ENCODE measurements at places on chromosomes 2 and 18.

GRCh38 chr18:35782926-35783325 is 189.6 kb upstream of the RMP24 start:
- no peak for DNase-seq

DNA sequence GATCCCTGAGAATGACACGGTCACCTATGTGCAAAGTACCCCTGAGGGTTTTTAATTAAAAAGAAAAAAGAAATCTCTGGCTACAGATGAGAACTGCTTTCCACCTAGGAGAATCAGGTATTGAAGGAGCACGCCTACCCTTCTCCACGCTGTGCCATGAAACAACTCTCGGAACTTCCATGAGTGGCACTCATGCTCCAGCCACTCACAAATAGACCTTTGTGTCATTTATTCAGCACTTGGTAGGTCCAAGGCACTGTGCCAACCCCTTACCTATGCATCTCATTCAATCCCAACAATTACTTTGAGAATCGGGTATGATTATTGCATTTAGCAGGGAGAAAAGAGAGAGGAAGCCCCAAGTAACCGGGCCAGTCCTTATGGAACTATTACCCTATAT is 44.9 kb upstream of the TTC39C start:
- no peak for DNase-seq

- no peak for DNase-seq
These were observed 17.3 kb upstream of the GTF2A1L start for GRCh38 chr2:48600204-48600813.

DNA sequence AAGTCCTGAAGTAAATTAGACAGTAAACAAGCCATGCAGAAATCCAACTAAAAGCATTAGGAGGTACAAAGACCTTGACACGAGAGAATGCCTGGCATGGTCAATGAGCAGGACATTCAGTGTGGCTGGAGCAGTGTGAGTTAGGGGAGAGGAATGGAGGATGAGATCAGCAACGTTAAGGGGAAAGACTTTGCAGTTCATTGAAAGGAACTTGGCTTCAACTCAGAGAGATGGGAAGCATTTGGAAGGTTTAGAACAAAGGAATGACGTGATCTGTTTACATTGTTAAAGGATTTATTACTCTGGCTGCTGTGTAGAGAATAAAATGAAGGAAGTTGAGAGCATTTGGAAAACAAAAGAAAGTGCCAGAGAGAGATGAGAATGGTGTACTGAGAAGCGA is 621.3 kb downstream of the XIRP2 start:
- no peak for DNase-seq

DNA sequence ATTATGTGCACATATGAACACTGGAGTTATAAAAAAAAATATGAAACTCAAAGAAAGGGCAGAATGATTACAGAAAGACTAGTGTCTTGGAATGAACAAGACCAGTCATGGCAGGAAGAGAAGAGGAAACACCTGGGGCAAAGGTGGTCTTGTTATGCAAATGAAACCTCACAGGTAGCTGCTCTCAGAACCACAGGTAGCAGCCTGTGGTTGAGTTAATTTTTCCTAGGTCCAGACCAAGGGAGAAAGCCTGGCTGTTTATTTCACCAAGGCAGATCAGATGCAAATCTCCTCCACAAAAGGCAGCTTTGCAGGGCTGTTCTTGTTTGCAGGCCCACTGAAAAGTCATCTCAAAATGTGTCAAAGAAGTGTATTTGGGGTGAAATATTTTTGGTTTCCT is 785.8 kb downstream of the RNF144A start:
- DNase-seq: no peak

GRCh38 chr18:45164551-45164950 is 450.7 kb upstream of the SLC14A2 start:
- no peak for DNase-seq

- DNase-seq: no peak
These were observed 31.9 kb downstream of the PPP4R3B start for GRCh38 chr2:55585451-55586080.

GRCh38 chr2:144833075-144833637 is 313.2 kb upstream of the ZEB2 start:
- no peak for DNase-seq

DNA sequence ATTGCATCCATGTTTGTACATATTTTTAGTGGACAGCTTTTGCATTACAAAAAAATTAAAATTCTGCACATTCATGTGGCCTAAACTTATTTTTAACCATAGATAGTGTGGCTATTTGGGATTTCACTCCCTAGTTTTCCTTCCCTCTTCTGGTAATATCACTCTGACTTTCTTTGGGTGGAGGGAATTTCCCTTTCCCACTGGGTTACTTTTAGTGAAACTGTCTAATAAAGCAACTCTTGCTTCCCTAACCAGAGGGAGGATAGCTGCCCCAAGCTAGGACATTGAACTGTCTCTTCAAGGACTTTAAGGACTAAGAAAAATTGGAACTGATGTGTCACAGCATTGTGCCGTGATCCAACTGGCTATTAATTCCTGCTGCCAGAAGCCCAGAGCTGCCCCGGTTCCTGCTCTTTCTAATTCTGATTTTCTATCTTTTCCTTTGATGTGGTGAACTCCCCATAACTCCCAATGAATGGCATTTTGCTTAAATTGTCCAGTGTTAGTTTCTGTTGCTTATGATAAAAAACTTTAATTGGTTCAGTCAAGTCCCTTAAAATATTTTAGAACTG is 20.0 kb upstream of the EFR3B start:
- no peak for DNase-seq

DNA sequence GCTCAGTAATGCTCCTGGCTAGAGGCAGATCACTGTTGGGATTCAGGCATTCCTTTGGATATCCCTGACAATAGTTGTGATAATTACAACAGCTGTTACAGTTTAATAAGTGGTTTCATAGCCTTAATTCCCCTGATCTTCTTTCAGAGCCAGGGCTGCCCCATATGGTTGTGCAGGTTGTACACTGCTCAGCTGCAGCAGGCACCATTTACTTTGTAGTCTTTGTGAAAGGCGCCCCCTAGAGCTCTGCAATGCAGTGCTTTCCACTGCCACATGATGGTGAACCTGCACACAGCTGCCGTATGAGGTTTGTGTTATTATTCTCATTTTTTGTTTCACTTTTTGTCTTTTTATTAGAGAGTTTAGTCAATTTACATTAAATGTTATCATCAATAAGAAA is 239.1 kb downstream of the KCNS3 start:
- no peak for DNase-seq

DNA sequence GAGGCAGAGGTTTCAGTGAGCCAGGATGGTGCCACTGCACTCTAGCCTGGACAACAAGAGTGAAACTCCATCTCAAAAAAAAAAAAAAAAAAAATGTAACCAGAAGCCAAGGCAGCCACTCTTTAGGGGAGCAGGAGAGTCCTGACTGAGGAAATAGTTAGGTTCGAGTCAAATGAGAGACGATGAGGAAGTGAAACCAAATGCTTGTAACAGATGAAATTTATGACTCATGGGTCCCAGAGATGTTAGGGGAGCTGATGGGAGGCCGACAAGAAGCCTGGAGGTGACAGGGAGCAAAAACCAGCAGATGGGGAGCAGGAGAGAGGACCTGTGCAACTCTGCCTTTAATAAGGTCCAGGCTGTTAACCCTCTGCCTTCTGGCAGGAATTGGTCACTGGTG is 756.1 kb upstream of the DDX18 start:
- DNase-seq: no peak

- no peak for DNase-seq
These were observed 283.6 kb downstream of the RBM43 start for GRCh38 chr2:150978053-150978452.

DNA sequence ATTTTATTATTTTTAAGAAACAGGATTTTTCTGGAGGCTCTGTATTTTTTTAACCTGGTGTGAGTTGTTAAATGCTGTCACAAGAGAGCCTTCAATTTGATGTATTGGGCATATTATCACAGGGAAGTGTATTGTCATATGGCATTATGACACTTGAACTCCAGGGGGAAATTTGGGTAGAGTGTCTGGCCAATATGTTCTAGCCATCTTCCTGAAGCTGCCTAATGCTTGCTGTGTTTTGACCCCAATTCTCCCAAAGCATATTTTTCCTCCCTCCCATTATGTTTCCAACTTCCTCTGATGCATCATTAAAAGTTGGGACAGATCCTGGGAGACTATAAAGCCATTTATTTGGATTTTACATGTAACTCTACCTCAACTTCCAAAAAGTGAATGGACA is 214.1 kb upstream of the SESTD1 start:
- no peak for DNase-seq

DNA sequence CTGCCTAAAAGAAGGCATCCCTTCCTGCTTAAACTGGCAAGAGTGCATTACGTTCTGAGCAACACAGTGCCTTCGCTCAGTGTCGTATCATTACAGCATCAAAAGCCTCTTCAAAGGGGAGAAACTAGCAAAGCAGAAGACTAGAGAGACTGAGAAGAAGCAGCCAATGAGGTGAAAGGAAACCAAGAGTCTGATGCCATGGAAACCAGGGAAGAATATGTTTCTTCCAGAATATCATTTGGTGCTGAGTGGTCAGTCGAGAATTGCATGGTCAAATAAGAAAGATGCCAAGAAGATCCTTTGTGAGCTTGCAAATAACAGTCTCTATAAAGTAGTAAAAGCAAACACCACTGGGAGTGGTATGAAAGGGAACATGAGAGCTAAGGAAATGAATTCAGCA is 312.1 kb upstream of the CHST9 start:
- DNase-seq: no peak

GRCh38 chr18:42305869-42306593 is 351.0 kb downstream of the PIK3C3 start:
- DNase-seq: no peak

DNA sequence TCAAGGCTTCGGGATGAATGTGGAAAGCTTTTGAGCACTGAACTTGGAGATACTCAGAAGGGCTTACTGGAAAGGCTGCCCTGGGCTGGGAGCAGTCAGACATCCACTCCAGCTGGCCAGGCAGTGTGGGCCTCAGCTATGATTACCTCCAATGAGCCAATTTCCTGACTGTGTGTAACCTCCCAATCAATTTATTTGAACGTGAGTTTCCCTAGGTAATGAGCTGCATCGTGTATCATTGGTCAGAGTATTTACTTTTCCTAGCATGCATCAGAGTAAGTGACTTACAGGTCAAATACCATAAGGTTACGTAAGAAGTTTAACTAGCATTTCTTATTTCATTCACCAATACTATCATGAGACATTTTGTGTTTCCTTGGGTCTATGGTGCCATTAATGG is 11.0 kb upstream of the CTAGE1 start:
- DNase-seq: no peak

DNA sequence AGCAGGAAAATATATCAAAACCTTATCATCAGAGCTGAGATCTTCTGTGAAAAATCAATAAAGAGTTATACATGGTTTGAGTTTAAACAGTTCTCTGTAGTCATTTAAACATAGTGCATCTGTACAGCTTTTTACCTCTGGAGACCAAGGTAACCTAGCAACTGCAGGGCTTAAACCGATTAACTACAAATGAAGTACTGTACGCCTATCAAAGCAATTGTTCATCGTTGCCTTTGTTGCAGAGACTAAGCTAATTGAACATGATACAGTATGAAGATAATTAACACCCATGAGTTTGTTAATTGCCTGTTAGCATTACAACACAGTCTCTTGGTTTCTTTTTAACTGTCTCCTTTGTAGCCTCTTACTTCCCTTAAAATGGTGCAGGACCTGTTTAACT is 147.9 kb downstream of the LNPK start:
- no peak for DNase-seq

DNA sequence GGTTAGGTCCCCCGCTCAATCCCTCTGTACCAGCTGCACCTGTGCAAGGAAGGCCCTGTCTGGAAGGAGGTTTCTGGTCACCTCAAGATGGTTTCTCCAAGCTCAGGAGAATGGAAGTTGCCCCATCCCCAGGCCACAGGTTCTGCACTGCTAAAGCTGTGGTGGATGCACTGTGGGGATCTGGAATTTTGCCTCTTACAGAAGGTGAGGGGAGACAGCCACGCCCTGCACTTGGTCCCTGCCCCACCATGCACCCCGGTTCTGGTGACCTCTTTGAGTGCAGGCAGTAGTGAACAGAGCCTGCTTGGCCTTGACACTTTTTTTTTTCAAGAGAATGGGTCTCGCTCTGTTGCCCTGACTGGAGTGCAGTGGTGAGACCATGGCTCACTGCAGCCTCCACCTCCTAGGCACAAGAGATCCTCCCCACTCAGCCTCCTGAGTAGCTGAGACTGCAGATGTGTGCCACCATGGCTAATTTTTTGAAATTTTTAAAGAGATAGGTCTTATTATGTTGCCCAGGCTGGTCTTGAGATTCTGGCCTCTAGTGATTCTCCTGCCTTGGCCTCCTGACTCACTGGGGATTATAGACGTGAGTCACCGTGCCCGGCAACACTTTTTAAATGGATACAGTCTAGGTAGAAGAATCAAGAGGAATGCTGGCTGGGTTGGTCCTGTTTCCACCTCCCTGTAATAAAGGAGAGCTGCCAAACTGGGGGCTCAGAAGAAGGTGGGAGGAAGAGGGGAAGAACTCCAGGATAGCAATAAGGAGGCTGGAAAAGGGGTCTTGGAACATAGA is 5.8 kb upstream of the NT5DC4 start:
- no peak for DNase-seq

GRCh38 chr2:40118622-40119021 is 333.3 kb downstream of the SLC8A1 start:
- no peak for DNase-seq

DNA sequence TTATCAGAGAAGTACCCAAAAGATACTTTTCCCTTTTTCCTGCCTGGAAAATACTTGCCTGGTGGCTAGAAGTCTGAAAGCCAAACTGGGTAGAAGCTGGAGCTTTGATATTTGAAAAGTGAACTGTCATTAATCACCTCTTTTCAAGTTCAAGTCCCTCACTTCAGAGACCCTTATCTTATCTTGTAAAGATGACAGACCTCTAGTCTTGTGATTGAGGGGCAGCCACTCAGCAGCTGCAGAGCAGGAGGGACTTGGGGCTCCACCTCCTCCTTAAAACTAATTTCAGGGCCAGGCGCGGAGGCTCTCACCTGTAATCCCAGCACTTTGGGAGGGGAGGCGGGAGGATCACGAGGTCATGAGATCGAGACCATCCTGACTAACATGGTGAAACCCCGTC is 64.2 kb upstream of the CDCA7 start:
- no peak for DNase-seq

DNA sequence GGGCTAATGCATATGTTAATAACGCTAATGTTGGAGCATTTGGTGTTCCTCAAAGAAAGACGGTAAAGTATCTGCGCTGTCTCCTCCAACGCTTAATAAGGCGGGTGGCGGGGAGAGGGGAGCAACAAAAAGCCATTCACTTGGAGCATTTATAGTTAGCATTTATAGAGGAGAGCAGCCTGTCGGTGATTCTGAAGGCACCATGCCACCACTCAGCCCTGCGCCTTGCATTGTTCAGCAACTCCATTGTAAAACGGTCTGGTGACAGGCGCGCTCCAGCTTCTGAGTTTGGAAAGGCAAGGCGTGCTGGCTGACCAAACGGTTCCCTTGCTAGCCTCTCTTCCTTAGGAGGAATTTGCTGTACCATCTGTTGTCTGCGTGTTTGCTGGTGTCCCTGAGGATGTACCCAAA is 83.9 kb downstream of the LYPD1 start:
- no peak for DNase-seq

DNA sequence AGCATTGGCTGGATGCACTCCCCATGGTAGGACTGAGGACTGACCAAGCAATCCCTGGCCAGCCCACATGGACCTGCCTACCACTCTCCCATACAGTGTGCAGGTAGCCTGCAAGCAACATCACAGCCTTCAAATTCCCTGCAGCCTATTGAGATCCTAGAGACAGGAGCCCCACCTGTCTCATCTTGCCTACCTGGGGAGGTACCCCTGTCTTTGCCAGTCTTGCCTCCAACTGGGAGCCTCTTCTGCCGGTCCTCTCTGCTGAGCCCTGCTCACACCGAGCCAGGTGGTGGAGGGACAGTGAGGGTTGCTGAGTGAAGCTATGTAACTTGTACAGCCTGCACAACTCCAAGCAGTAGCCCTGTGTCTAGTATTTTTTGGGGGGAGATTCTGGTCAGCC is 29.9 kb downstream of the TTC32 start:
- no peak for DNase-seq

Measured in stimulated activated CD4-positive, alpha-beta T cell treated with anti-CD3 and anti-CD28 coated beads, Interleukin-12 subunit alpha, Interleukin-12 subunit beta, amount 100 ng/mL, for 48 hours (primary cell).